ENCODE measurements at places on chromosomes 4 and X. TPM values are rescaled to one million over a fixed set of nuclear protein-coding genes. Genes with fewer than 3 reads are reported as not detected.

UBL4A gene
- total RNA-seq, result 69.9 TPM

MEPE gene
- total RNA-seq, result not detected

DMRTC1 gene
- not detected for total RNA-seq

CXorf38 gene
- total RNA-seq, result 3.9 TPM

BANK1 gene
- 0.07 TPM for total RNA-seq

IL13RA2 gene
- not detected for total RNA-seq

MAGEA4 gene
- total RNA-seq, result not detected

P2RY4 gene
- total RNA-seq, result 0.18 TPM

PLXNA3 gene
- total RNA-seq, result 3.3 TPM

TEX13D gene
- total RNA-seq, result not detected

DDIT4L gene
- 264 TPM for total RNA-seq

STAG2 gene
- total RNA-seq, result 43.4 TPM

HMX1 gene
- total RNA-seq, result not detected

DUSP9 gene
- not detected for total RNA-seq

ADGRL3 gene
- total RNA-seq, result 0.83 TPM

UCP1 gene
- not detected for total RNA-seq

ZCCHC18 gene
- total RNA-seq, result not detected

SH3RF1 gene
- total RNA-seq, result 33.4 TPM

SMIM10 gene
- 1.9 TPM for total RNA-seq

DNAAF6 gene
- not detected for total RNA-seq
